Islet precursor cell (in vitro differentiated cells): ENCODE measurements at places on chromosomes 3 and 15.
A peak's percentile ranks its signal among the peaks of the same experiment; 100 is the strongest.

DNA sequence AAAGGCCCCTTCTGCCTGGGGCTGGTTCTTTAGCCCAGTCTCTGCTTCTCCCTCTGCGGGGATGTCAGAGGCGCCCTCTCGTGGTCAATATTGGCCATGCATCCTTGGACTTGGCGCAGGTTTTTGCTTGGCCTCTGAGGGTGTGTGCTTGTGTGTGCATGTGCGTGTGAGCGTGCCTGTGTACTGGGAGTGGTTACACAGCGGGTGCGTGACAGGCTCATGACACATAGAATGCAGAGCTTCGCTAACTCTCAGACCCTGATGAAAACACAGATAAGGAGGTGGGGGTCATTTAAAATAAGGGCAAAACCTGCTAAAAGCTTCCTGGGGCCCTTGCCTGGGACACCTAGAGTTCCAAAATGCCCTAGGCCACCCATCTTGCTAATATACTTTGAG is 160.9 kb downstream of the SMAD6 start:
- peak; percentile 93 for DNase-seq

DNA sequence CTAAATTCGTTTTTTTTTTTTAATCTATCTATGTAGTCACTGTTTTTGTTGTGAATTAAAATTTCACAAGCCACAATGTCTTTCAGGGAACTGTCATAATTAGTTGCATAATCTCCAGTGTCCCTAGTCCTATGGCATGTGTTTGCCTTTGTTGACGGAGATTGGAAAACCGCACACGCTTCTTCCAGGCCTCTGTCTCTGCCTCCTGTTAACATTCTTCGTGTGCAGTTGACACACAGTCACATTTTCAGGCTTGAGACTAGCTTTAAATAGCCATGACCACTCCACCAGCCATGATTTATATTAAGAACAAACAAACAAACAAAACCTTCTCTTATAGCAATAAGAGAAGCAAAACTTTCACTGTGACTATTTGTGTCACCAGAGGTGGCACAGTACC is 139.8 kb downstream of the DUT start:
- DNase-seq, result no peak

DNA sequence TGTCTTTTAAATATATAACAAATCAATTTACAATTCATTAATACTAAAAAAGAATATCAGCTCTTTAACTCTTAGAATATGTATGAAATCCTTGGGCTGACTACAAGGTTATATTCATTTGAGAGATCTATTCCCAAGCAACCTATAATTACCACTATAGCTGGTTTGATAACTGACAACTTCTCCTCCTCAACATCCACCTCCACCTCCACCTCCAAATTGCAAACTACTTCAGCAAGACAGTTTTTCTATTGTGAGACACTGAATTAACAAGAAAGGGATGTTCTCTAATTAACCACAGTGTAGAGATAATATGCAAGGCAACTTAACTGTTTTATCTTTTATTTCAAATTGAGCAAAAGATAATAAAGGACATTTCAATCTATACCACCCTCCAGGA is 284.8 kb upstream of the ARL6 start:
- DNase-seq, result no peak

- no peak for DNase-seq
These were observed 180.0 kb downstream of the MAGI1 start for GRCh38 chr3:65858749-65859148.

GRCh38 chr3:55623786-55624185 is 136.7 kb upstream of the WNT5A start:
- no peak for DNase-seq

GRCh38 chr3:175518459-175518858 is 659.3 kb downstream of the NAALADL2 start:
- DNase-seq, result no peak

GRCh38 chr3:112619295-112619694 is 21.6 kb downstream of the CCDC80 start:
- DNase-seq, result no peak

GRCh38 chr3:157157836-157158235 is 2.1 kb downstream of the CCNL1 start:
- DNase-seq, result no peak

- DNase-seq, result no peak
These were observed 27.8 kb downstream of the ARHGEF3 start for GRCh38 chr3:56773986-56774385.

GRCh38 chr15:98221144-98221543 is 260.6 kb downstream of the ARRDC4 start:
- no peak for DNase-seq

GRCh38 chr3:105140899-105141367 is 225.8 kb upstream of the ALCAM start:
- DNase-seq, result no peak
